GM20000 (cell line): ENCODE measurements at places on chromosomes 2 and 18.
A peak's percentile ranks its signal among the peaks of the same experiment; 100 is the strongest.

GRCh38 chr2:207308519-207309224 is 142.9 kb upstream of the KLF7 start:
- no peak for DNase-seq

- DNase-seq: peak; percentile 78
Observed at GRCh38 chr2:14903709-14904374, 271.3 kb downstream of the LRATD1 start.

DNA sequence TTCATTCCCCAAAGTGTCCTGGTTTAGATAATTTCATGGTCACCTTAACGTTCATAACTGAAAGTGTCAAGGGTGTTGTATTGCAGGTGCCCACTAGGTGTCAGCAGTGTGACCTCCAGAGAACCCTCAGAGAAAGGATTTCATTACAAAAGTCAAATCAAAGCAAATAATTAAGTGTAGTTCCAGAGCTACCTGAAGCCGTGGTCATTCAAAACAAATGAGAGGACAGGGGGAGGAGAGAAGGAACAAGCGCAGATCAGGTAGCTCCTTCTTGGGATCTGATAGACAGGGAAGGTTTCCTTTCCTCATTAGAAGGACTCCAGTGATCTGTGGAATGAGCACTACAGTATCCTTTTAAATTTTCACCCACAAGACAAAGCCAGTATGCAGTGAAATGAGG is at the start of gene SLC9A4:
SLC9A4 (plus strand) TSS at position 207 of the 400 bp plus-strand sequence. CDS start 534 bp downstream, outside the sequence.
- DNase-seq: peak; percentile 52

GRCh38 chr18:78713069-78713468 is 266.5 kb upstream of the SALL3 start:
- no peak for DNase-seq

DNA sequence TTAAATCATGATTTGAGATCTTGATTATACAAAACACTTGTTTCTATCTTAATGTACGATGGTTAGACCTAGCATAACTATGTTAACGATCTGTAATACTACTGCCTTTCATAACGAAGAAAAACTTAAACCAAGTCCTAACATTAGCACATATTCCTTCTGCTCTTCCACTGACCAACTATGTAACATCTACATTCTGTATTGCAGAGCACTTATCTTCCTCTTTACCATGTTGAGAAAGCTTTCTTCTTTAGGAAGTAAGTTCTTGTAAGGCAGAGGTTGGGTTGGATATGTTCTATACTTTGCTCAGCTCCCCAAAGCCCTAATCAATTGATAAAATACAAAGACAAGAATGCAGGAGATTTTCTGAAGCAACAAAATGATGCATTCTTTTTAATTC is 7.9 kb upstream of the ZNF407 start:
- DNase-seq: no peak

DNA sequence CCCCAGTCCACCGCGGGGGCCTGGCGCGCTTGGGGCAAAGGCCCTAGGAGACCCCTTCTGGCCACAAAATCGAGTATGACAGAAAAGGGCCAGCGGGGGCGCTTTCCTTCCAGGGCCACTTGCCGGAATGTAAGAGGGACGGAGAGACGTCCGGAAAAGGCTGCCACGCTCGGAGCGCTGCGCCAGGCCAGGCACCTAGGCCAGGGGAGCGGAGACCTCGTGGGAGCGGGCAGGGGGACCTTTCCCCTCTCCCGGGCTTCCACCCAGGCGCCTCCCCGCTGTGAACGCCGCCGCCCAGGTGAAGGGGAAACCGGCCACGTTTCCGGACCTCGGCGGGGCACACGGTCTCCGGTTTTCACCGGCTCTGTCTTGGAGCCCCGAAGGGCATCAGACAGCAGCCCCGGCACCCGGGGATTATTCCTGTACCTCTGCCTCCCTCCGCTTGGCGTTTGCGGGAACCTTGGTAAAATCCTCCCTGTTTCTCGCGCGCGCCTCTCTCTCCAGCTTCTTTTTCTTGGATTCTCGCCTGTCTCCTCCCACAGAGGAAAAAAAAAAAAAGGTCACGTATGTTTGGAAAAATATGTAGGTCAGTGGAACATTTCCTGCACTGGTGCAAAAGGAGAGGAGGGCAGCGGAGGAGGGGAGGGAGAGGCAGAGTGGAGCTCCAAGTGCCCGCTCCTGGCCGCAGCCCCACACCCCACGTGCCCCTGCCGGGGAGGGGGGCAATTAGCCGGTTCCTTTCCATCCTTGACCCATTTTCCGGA is 1.2 kb upstream of the NPAS2 start:
- DNase-seq: no peak

DNA sequence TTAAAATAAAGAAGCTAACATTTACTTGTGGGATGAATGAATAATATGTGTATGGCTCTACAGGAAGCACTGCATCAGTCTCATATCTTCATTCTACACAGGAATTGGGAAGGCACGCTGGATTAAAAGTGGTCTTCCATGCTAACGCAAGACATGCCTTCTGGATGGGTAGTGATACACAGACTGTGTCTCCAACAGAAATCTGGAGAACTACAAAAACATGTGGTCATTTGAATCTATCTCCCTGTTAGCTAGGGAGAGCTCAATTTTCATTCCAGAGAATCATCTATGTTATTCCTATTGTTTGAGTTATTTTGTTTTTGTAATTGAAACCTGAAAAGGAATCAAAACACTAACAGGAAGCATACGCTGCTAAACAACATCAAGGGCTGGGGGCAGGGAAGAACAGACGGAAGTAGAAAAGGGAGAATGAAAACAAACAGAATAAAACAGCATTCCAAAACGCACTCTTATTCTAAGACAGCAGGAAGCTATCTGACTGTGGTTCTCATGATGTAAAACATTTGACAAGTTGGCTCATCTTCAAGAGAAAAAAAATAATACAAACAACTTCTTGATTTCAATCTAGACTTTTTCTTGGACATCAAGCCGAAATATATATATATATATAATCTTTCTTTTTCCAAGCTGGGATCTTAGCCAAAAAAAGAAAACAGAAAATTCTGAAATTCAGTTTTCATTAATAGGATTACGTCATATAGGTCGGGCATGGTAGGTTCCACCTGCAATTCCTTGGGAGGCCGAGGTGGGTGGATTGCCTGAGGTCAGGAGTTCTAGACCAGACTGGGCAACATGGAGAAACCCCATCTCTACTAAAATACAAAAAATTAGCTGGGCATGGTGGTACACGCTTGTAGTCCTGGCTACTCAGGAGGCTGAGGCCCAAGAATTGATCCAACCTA is 31.5 kb upstream of the ASNSD1 start:
- DNase-seq: no peak

DNA sequence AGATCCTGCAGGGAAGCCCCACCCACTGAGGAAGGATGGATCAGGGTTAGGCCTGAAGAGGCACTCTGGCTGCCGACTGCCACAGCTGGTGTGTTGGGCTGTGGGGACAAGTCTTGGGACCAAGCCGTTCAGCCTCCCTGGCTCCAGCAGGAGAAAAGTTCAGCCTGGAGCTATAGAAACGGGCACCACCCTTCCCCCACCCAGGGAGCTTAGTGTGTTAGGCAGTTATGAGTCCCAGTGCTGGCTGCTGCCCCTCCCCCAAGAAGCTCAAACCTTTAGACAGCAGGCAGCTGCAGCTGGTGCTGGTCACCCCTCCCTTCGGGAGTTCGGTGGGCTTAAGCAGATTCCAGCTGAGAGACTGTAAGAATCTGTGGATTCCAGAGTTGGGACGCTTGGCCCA is 447.1 kb upstream of the HS6ST1 start:
- no peak for DNase-seq

GRCh38 chr2:130338793-130339345 is 3.8 kb upstream of the IMP4 start:
- no peak for DNase-seq

DNA sequence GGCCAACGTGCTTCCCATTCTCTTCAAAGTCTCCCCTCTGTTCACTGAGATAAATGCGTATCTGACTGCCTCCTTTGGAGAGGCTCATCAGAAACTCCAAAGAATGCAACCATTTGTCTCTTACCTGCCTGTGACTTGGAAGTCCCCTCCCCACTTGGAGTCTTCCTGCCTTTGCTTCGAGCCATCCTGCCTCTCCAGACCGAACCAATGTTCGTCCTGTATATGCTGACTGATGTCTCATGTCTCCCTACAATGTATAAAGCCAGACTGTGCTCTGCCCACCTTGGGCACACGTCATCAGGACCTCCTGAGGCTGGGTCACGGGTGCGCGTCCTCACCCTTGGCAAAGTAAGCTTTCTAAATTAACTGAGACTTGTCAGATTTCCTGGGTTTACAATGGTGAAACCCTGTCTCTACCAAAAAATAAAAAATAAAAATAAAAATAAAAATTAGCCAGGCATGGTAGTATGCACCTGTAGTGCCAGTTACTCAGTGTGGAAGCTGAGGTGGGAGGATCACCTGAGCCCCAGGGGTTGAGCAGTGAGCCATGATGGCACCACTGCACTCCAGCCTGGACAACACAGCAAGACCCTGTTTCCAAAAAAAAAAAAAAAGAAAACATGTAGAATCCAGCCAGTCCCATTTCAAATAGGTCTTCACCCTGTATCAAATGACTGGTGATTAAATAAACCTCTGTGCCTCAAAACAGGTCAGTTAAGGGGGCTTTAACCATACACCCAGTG is 29.0 kb downstream of the HDLBP start:
- no peak for DNase-seq

- no peak for DNase-seq
Observed at GRCh38 chr2:20205915-20206524, 18.9 kb downstream of the SDC1 start.

DNA sequence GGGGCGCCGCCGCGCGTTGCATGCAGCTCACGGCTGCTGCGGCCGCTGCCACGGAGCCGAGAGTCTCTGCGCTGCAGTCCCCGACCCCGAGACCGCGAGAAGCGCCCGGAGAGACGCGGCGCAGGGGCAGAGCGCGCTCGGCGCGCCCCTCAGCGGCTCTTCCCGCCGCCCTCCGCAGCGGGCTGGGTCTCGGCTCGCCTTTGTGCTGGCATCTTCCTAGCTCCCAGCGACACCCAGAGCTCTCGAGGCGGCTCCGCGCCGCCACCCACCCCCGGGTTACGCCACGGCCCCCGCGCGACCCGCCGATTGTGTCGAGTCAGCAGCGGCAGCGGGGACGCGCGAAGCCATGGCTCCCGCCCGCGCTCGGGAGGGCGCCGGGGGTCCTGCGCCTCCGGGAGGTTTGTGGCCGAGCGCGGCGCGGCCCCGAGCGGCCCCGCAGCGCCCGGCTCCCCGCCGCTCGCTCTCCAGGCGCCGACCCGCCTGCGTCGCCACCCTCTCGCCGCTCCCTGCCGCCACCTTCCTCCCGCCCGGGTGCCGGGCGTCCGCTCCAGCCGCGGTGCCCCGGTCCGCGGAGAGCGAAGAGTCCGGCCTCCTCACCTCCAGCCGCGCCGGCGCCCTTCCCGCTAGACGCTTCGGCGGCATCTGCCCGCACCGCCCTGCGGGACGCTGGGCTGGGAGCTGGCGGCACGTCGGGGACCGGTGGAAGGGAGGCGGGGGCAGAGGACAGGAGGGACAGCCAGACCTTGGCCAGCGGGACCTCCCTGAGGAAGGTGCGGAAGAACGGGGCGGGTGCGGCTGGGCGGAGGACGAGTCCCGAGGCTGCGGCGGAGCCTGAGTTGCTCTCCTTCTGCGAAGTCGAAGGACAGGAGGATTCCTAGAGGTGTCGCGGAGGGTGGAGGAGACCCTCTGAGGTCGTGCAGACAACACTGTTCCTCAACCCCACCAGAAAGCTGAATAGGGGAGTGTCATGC is 46.3 kb upstream of the CCDC150 start:
- DNase-seq: peak; percentile 80

DNA sequence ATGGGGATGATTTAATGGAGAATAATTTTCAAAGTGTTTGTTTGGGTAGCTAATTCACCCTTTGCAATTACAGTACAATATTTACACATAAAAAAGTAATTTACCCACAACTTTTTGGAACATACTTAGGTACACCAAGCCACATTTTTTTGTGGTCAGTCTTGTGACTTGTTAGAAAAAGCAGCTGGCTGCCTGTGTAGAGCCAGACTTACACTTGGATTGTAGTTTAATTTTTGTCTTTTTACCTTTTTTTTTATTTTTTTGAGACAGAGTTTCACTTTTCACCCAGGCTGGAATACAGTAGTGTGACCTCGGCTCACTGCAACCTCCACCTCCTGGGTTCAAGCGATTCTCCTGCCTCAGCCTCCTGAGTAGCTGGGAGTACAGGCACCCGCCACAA is 45.4 kb downstream of the RALBP1 start:
- DNase-seq: no peak

- no peak for DNase-seq
Observed at GRCh38 chr18:30086351-30086750, 956.2 kb downstream of the DSC3 start.

DNA sequence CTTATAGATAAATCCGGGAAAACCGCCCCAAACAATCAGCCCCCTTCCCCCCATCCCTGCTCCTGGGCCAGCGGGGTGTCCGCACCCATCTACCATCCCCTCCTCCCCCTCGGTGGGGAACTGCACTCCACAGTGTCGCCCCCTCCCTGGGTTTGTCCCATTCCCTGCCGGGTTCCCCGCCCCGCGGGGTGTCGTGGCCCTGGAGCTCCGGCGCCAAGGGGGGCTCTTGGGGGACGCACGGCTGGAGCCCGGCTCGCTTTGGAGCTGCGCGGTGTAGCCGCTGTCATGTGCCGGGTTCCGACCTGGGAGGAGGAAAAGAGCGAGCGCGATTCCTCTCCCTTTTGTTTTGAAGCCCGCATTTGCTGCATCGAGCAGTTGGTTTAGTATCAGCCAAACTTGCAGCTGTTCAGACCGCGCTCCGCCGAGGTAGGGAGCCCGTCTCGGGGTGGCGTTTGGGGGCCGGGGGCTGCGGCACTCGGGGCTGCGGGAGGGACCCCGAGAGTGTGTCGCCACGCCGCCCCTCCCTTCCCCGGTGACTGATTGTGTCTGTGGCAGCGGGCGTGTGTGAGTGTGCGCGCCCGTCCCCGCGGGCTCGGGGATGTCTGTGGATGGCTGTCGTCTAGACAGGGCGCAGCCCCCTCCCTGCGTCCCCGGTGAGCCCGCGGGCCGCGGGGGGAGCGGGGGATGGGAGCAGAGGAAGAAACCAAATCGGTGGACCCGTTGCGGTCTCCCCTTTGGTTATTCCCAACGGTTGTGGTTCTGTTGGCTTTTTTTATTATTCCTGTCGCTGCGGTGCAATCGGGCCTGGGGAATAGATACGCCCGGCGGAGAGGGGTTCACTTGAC is 797 bp downstream of the CTIF start:
- DNase-seq: peak; percentile 60

DNA sequence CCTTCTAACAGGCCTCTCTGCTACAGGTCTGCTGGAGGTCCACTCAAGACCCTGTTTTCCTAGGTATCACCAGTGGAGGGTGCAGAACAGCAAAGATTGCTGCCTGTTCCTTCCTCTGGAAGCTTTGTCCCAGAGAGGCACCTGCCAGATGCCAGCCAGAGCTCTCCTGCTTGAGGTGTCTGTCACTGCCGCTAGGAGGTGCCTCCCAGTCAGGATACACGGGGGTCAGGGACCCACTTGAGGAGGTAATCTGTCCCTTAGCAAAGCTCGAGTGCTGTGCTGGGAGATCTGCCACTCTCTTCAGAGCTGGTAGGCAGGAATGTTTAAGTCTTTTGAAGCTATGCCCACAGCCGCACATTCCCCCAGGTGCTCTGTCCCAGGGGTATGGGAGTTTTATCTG is 140.6 kb downstream of the BAZ2B start:
- no peak for DNase-seq

DNA sequence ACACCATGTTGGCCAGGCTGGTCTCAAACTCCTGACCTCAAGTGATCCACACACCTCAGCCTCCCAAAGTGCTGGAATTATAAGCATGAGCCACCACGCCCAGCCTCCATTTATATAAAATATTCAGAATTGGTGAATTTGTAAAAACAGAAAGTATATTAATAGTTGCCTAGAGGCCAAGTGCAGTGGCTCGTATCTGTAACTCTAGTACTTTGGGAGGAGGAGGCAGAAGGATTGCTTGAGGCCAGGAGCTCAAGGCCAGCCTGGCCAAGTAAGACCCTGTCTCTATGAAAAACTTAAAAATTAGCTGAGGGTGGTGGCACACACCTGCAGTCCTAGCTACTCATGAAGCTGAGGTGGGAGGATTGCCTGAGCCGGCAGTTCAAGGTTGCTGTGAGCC is 89.6 kb downstream of the SLC25A12 start:
- no peak for DNase-seq
